ENCODE measurements at places on chromosomes 5 and 9. TPM values are rescaled to one million over a fixed set of nuclear protein-coding genes. Genes with fewer than 3 reads are reported as not detected.
A peak's percentile ranks its signal among the peaks of the same experiment; 100 is the strongest.

DNA sequence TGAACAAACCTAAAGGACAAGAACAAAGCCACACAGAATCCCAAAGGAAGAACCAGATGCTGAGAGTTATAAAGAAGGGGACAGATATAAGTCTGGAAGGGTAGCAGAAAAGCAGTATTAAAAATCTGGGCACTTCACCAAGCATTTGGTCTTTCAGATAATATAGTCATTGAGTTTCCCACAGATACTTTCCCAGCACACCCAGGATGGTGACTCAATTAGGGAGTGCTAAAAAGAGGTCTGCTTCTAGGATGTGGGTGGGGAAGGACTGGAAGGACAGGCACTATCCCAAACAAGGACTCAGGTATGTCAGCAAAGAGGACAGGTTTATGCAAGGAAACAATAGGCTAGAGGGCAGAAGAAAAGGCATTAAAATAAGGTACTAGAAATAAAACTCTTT is 59.3 kb downstream of the DIAPH1 start:
- no peak for DNase-seq

GRCh38 chr5:7391215-7391614 is 4.7 kb upstream of the ADCY2 start:
- no peak for DNase-seq

- peak; percentile 53 for DNase-seq
Measured at GRCh38 chr5:1883120-1883924, 597 bp upstream of the IRX4 start.

GRCh38 chr5:99030906-99031440 is 102.2 kb upstream of the CHD1 start:
- DNase-seq: no peak

GRCh38 chr5:137283801-137284200 is 215.3 kb downstream of the SPOCK1 start:
- no peak for DNase-seq

- no peak for DNase-seq
Measured at GRCh38 chr5:119417891-119418605, 34.2 kb upstream of the HSD17B4 start.

GRCh38 chr5:150303070-150303615 is 438 bp upstream of the ARSI start:
- no peak for DNase-seq

- DNase-seq: no peak
Measured at GRCh38 chr9:30575218-30575617, 1809.2 kb upstream of the ACO1 start.

The PFN3 gene
- not detected for total RNA-seq

The HRH2 gene
- 41.2 TPM for total RNA-seq

The ACTBL2 gene
- not detected for total RNA-seq
